Stimulated activated CD8-positive, alpha-beta memory T cell treated with anti-CD3 and anti-CD28 coated beads, Interleukin-7, amount 100 ng/mL, for 1 hour (primary cell): ENCODE measurements at places on chromosomes 7 and 10.

- no peak for DNase-seq
These were observed 61.6 kb downstream of the CCDC71L start for GRCh38 chr7:106599343-106599698.

- no peak for DNase-seq
These were observed 129.4 kb downstream of the PLPP4 start for GRCh38 chr10:120586471-120586872.

DNA sequence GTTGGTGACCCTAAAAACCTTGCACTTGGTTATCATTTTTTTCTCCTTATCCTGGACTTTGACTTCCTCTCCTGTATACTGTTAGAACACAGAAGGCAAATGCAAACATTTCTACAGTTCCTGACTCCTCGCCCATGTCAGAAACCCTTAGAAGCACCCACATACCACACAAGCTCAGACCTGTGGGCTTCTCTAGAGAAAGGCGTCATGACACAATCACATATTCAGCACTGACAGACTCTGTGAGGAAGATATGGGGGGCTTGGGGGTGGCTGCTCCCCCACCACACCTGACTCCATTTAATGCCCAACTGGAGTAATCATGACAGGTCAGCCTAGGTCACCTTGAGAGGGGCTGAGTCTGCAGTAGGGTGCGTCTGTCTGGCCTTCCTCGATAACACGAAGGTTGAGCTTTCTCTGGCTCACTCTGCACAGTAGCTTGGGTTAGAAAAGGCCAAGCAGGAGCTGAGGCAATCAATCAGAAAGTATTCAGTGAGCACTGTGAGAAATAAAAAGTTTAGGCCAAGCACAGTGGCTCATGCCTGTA, 50.9 kb downstream of the CCDC3 start:
- DNase-seq: no peak

DNA sequence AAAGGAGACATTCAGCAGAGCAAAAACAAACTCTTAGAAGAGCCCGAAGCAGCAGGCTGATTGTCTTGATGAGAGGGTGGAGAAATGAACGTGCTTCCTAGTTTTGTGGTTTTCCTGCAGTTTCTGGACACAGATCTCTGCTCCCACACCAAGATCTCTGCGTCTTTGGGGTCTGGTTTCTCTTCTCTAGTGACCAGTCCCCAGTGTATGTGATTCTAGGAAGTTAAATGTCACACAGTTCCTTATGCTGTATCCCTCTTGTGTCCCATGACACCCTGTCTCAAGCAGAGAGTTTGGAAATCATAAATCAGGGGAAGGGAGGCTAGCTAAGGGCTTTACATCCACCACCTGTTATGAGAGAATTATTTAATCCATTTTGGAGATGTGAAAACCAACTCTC, 55.4 kb upstream of the KLF14 start:
- no peak for DNase-seq

DNA sequence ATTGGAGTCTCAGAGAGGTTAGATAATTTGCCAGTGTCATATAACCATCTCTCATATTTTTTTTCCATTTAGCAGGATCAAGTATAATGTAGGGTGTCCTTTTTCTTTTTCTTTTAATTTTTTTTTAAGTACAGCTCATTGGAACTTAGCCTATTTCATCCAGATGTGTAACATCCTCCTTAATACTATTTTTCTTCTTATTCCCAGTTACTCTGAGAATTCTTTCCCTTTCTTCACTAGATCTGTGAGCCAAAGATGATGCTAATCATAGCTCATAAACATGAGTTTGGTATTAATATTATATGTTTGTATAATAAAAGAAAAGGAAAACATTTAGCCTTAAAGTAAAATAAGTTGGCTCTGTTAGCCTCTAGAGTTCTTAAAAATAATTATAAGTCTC, 32.8 kb downstream of the PPP1R9A start:
- DNase-seq: no peak

DNA sequence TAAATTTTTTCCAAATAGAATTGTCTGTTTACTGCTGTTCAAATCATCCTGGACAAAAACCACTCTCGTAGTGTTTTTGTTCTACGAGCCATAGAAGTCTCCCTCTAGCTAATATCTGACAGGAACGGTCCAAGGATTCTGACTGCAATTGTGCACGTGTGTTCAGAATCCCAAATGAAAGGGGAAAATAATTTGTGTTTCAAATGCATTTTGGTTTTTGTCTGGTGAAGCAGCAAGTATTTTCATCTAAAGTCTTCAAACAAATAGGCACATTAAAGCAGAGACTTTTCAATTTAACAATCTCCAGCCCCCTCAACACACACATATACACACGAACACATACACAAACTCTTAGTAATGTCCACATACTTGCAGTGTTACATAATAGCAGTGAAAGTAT, 475 bp downstream of the NEUROD6 start:
- no peak for DNase-seq

GRCh38 chr10:86732771-86733170, 23.6 kb upstream of the BMPR1A start:
- no peak for DNase-seq

- no peak for DNase-seq
These were observed 230.2 kb upstream of the HPS1 start for GRCh38 chr10:98676895-98677294.

GRCh38 chr7:22008087-22008486, 62.4 kb upstream of the CDCA7L start:
- no peak for DNase-seq

GRCh38 chr7:42269161-42269560, 32.2 kb upstream of the GLI3 start:
- no peak for DNase-seq

DNA sequence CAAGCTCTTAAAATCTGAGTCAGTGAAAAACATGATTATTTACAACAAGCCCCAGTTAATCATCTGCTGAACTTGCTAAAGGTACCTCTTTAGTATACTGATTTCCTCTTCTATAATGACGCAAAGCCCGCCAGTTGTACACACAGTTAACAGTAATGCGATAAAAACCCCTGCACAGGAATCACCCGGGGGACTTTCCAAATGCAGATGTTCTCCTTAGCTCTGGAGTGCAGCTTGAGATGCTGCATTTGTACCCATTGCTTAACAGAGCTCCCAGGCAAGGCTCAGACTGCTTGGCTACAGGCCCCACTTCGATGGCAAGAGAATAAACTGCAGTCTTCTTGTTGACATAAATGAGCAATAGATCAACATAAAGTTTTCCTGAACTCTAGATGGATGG, 279.6 kb upstream of the HGF start:
- DNase-seq: no peak

GRCh38 chr7:93949423-93949822, 27.9 kb downstream of the GNG11 start:
- no peak for DNase-seq

DNA sequence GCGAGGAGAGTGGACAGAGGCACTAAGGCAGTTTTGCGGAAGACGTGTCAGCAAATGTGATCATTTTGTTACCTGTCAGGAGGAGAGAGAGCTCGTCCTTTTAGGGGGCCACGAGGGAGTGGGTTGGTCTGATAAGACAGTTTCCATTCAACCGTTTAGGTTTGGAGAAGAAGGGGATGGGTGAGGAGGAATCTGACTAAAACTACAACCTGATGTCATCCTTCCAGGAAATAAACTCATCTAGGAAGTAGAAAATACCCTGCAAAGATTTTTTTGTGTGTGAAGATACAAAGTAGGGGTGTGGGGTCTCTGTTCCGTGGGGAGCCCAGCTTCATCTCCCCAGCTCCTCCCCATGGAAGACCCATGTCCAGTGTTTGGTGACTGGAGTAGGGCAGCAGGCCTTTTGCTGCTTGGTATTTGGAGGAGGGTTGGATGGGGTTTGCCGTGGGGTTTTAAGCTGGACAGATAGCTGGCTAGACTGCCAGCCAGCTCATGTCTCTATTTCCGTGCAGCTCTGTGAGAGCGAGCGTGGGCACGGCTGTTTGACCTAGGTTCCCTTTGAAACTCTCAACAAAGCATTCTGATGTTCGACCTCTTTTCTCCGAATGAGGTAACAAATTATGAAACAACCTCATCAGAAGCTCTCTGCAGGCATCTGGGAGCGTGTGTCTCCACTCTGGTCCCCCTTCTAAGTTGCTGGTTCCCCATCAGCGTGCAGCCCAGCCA, 136.0 kb upstream of the TCF7L2 start:
- DNase-seq: no peak

DNA sequence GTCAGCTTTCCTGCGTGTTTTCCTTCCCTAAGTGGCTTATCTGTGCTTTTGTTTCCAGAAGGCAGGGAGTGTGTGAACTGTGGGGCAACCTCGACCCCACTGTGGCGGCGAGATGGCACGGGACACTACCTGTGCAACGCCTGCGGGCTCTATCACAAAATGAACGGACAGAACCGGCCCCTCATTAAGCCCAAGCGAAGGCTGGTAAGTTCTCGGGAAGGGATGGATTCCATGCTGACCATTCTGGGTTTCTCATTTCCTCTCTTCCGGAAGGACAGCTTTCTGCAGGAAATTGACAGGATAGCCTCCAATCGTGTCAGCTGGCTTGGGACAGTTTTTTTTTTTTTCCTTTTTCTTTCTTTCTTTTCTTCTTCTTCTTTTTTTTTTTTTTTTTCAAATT, 9.4 kb downstream of the GATA3 start:
- DNase-seq: no peak

DNA sequence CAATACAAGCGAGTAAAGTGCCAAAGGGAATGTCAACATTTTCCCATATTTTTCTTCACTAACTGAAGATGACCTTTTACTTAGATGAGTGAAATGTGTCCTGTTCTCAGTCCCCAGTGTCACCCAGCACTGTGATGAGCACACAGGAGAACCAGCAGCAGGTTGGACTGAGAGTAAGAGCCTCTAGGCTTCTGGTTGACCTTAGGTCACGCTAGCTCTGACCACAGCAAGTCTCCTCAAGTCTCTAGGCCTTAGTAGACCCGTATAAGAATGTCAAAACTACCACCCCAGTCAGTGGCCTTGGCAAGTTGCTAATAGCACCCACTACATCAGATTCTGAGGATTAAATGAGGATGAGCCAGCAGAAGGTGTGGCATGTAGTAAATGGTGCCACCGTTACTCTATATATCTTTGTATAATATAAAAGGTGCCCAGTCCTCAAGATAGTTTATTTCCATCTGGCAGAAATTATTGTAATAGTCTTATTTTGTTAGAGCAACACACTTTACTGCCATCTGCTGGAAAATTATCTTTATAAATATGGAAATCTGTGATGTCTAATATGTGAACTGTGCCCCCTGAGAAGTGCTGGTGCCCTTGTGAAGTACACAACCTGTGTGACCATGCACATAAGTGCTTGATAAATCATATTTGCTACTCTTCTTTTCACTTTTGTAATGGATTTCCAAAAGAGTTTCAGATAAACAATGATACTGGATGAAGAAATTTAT, 75.7 kb downstream of the SPAG6 start:
- DNase-seq: no peak

DNA sequence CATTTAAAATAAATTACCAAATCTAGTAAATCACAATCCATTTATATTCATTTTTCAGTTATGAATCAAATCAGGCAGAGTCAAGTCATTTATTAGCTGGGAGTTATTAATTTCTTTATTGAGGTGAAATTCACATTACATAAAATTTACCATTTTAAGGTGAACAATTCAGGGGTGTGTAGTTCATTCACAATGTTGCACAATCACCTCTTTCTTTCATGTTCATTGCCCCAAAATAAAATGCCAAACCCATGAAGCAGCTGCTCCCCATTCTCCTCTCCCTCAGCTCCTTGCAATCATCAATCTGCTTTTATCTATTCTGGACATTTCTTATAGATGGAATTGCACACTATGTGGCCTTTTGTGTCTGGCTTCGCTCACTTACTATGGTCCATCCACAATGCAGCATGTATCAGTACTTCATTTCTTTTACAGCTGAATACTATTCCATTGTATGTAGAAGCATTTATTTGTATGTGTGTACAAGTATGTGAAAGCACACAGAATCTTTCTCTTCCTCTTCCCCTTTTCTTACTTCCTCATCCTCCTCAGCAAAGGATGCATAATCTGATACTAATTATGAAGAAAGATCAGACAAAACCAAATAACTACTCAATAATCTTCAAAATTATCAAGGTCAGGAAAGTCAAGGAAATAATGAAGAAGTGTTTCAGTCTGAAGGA, 60.6 kb downstream of the LMBR1 start:
- DNase-seq: no peak

DNA sequence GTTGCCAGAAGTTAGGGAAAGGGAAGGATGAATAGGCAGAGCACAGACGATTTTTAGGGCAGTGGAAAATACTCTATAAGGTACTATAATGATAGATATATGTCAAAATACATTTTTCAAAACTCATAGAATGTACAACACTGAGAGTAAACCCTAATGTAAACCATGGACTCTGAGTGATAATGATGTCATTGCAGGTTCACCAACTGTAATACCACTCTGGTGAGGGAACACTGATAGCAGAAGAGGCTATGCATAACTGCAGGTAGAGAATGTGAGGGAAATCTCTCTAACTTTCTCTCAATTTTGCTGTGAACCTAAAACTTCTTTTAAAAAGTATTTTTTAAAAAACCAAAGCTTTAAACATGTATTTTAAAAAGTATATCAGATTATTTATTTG, 22.1 kb downstream of the POT1 start:
- no peak for DNase-seq

DNA sequence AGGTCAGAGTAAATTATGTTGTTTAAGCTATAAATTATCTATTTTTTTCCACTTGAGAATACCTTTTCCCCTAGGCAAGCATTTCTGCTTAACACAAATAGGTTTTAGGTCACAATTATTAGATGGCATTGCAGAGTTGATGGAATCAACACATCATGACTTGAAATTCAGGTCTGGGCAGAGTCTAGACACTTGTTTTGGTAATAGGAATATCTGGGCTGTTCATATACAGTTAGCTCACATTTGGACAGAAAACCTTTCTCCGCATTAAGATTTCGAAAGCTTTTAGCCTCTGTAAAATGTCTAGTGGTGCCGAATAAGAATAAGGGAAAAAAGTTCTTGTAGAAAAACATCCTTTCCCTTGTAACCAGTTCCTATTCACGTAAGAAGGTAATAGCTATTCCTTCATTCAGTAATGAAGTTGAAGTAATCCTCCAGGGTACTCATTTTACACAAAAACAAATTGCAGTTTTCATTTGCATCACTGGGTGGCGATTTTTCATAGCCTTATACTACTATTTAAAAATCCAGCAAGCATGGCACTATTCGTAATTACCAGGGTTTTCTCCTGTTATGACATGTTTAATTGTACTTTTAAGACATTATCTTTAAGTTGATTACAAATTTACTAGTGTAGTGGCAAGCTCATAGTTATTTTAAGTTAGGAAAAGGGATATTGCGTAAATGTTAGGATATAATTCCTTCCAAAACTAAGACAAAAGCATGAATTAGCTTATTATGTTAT, 37.0 kb downstream of the RPA3 start:
- DNase-seq: no peak

GRCh38 chr10:10054466-10054865, 963.2 kb upstream of the CELF2 start:
- DNase-seq: no peak

GRCh38 chr10:117537436-117537903, 5.1 kb upstream of the EMX2 start:
- DNase-seq: no peak
